ENCODE measurements at places on chromosomes 7 and 10.
A peak's percentile ranks its signal among the peaks of the same experiment; 100 is the strongest.

DNA sequence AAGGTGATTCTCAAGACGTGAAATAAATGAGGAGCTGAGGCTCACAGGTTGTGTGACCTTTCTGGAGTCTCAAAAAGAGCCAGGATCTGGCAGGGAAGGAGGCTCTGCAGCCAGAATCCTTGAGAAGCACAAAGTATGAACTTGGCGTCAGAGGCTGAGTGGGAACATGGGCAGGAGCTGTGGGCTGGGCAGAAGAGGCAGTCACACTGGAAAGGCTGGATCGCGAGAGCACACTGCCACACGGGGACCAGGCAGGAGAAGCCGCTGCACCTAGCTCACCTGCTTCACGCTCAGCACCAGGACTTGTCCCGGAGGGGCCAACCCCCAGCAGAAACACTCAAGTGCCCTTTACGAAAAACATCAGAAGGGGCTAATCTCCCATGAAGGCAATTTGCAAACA is 535.0 kb downstream of the TNS3 start:
- no peak for DNase-seq

DNA sequence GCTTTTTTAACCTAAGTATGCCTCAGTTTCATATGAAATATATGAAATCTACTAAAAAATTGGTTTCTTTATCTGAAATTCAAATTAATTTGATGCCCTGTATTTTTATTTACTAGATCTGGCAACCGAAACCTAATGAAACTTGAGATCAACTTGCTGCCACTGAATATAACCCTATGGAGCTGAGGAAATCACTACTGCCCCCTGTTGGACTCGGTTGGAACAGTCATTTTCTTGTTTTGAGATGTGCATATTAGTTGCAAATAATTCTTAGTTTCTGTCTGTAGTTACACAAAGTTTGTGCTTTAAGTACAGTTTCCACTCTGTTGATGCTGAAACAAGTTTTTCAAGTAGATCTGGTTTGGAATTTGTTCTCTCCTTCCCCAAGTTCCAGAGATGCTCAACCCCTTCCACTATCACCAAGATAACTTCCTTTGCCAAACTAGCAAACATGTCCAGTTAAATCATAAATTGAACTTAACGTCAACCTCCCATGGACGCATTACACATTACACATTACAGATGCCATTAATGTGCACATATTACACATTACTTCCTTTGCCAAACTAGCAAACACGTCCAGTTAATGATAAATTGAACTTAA is 22.2 kb upstream of the EXOC4 start:
- peak; percentile 15 for DNase-seq

DNA sequence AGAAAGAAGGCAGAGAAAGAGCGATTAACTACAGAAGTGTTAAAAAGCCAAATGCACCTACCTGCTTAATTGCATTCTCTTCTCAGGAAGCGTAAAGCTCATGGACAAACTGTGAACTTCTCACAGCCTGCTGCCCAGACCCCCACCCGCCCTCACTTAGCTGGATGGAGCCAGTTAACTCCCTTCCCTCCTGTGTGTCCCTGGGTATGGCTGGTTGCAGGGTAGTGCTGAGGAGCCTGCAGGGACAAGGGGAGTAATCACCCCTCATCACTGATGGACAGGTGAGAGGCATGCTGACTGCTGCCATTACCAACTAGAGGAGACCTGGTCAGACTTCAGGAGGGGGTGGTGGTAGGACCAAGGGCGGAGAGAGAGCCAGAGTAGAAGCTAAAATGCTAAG is 37.5 kb downstream of the ENO4 start:
- DNase-seq: no peak

DNA sequence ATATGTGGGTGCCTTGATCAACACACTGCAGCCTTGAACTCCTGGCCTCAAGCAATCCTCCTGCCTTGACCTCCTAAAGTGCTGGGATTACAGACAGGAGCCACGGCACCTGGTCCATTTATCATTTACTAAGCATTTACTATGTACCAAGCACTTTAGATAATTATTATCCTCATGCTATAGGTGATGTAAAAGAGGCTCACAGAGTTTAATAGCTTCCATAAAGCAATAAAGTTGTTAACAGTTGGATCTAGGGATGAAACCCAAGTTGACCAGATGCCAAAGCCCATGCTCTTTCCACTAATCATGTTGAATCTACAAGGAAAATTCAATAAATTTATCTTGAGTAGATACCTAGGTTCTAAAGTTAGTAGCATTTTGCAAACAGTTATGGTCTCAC is 5.0 kb downstream of the NAPEPLD start:
- no peak for DNase-seq

- DNase-seq: no peak
Measured at GRCh38 chr7:106177300-106177690, 65.2 kb upstream of the SYPL1 start.

DNA sequence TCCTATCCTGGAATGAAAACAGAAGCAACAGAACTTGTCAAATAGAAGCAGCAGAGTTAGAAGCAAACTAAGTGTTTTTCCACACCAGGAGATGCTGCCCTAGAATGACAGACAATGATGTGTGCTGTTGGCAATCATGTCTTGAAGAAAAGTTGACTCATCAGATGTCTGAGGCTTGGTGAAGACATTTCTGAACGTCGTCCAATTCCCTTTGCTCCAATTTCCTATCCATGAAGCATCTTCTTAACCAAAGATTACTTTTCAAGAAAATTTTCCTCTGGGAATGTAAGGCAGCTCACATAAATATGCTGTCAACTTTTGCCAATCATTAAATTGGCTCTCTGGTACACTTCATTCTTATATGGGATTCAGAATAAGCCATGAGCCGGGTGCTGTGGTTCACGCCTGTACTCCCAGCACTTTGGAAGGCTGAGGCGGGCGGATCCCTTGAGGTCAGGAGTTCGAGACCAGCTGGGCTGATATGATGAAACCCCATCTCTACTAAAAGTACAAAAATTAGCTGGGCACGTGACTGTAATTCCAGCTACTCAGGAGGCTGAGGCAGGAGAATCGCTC is 34.6 kb downstream of the MALSU1 start:
- no peak for DNase-seq

- no peak for DNase-seq
Measured at GRCh38 chr10:14327527-14327926, 3.2 kb downstream of the FRMD4A start.

- DNase-seq: no peak
Measured at GRCh38 chr7:70660154-70660818, 471.7 kb upstream of the GALNT17 start.

GRCh38 chr10:118042827-118043242 is 3.9 kb downstream of the RAB11FIP2 start:
- DNase-seq: no peak

DNA sequence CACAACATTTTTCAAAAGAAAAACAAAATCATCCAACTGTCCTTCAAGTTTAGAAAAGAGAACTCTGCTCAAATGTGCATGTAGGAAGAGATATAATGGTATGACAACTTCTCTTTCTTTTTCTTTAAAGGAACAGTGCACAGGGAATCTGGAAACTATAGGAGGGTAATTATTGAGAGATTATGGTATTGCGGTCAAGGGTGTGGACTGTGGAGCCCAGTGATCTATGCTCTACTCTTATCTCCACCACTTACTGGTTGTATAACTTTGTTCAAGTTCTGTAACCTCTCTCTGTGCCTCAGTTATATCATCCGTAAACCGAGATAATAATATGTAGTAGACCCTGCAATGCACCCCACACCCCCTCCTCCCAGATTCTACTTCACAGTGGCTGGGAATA is 69.8 kb upstream of the PCGF5 start:
- DNase-seq: no peak

- DNase-seq: no peak
Measured at GRCh38 chr10:96413151-96413787, 54.5 kb upstream of the OPALIN start.

GRCh38 chr7:90841759-90842429 is 245.8 kb downstream of the CDK14 start:
- no peak for DNase-seq

GRCh38 chr10:126080879-126081411 is 184.6 kb downstream of the FANK1 start:
- DNase-seq: no peak

DNA sequence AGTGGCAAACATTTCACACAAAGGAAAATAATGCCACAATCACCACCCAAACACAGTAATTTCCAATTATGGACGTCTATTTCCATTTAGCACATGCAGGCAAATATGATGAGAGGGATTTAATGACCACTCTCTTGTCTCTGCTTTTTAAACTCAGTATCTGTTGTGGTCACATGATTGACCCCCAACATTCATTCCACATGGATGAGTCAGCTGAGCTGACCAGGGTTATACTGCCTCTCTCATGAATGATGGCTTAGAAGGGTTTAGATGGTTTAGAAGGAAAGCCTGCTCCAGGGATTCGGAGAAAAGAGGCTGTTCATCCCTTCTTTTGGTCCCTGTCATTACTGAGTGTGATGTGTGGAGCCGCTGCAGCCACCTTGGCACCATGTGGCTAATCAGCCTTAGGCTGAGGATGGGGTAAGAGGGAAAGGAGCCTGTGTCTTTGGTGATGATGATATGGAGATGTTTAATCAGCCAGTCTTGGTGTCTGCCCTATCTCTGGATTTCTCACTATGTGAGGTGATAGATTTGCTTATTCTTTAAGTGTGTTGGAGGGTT is 38.2 kb upstream of the JAKMIP3 start:
- DNase-seq: no peak

GRCh38 chr7:95631527-95631926 is 35.2 kb upstream of the PDK4 start:
- no peak for DNase-seq

GRCh38 chr7:84924353-84924752 is 262.5 kb downstream of the SEMA3D start:
- no peak for DNase-seq

GRCh38 chr10:13776861-13777311 is 190.1 kb downstream of the PRPF18 start:
- no peak for DNase-seq

DNA sequence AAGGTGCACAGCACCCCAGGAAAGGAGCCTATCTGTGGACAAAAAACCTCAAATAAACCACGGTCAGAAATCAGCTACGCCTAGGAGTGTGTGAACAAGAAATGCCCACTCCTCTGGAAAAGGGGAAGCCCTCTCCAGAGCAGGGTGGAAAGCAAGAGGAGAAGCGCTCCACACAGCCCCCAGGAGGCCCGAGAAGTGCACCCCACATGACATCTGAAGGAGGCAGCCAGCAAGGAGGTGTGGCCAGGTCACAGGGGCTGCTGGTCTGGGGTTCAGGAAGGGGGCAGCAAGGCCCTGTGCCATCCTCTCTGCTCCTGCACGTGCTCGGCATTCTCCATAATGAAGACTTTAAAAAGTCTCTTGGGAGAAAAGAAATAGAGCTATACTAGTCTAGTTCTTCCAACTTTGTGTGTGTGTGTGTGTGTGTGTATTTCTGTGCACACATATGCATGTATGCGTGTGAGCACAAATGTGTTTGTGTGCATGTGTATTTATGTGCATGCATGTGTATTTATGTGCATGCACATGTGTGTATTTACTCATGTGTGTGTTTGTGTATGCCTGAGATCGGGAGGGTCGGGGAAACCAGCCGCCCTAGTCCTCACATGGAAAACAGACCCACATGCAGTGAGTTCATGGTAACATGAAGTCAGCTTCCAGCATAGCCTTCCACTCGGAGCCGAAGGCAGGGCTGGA is 76.5 kb downstream of the TNS3 start:
- DNase-seq: no peak

- DNase-seq: no peak
Measured at GRCh38 chr10:77182803-77183202, 454.8 kb downstream of the KCNMA1 start.

GRCh38 chr10:114403541-114404161 is 651 bp downstream of the AFAP1L2 start:
- DNase-seq: no peak

GRCh38 chr7:40544871-40545303 is 410.1 kb downstream of the SUGCT start:
- DNase-seq: no peak

DNA sequence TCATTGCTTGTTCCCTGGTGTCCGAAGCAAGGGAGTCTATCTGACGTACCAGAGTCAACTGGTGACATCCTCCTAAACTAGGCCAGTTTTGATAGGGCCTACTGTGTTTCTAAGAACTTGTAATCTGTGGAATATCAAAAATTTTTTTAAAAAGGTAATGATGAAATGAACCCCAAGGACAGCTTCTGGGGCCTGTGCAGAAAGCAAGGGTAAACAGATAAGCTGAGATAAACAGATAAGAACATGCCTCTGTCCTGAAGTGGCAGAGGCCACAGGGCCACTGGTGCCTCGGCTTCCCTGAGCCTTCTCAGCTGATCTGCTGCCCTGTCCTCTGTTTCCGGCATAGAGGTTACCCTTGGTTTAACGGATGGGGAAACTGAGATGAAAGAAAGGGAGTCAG is 8.8 kb downstream of the GRK5 start:
- no peak for DNase-seq

DNA sequence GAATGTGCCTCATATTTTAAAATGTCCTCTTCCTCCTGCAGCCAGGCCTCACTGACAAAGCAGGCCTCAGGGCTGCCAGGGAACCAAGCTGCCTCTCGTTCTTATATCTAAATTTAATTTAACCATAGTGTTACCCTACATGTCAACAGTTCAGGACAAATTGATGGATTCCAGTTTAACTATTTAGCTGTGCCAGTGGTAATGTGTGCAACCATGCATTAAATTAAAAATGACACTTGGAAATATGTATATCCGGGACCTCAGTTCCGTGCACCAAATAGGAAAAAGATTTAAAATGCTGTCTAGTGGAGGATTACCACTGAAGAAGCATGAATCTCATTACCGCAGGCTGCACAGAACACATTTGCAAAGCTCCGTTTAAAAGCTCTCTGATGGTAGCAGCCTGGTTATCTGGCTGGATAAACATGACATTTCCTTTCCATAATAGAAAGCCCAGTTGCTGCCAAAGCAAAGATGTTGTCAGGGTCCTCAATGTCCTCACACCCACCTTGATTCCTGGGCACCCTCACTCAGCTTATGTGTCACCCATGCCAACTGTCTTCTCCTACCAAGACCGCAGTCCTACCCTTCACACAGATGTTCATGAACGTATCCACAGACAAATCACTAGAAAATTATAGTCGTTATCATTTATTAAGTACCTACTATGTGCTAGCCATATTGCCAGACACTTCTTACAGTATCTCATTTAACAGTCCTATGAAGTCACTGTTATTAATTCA is 73.3 kb upstream of the FRMD4A start:
- DNase-seq: no peak

GRCh38 chr10:110171032-110171431 is 36.4 kb upstream of the MXI1 start:
- no peak for DNase-seq

DNA sequence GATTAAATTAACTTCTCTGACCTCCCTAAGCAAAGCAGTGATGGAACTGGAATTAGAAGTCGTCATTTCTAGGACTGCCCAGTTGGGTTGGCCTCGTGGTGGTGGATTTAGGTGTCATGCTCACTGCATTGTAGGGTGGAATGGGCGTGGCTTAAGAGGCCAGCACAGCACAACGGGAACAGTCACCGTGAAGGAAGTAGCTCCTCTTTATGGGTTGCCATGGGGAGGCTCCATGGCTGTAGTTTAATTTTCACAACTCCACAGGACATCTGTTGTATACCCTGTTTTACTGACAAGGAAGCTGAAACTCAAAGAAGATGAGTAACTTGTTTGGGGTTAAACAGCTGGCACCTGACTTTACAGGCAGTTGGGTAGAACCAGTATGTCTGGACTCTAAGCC is 208.3 kb downstream of the CELF2 start:
- no peak for DNase-seq
